ENCODE measurements at places on chromosomes 6 and 20.

- H3K27me3 ChIP-seq, result no peaks in the 10 kb centered on the region
- DNase-seq, result no peak
- H3K36me3 ChIP-seq, result no peaks in the 10 kb centered on the region
- H3K27ac ChIP-seq, result no peak overlapping the region
Observed at GRCh38 chr6:52317841-52318581, 33.5 kb upstream of the MCM3 start.

DNA sequence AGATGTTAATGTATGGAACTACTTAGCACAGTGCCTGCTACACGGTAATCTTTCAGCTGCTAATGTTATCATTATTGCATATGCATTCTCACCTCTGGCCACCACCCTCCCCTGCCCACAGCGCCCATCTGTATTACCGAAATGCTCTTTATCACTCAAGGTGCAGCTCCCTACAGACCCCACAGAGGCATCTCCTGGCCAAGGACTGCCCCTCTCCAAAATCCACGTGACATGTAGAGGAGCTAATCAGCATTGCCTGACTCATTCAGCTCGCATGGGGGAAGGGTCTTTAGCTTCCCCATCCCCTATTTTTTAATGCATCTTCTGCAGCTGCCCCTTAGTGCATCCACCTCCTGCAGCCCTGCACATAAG, 41.8 kb downstream of the SLC22A23 start:
- no peak overlapping the region for H3K27ac ChIP-seq
- H3K4me1 ChIP-seq, result peaks cover 11% of the 10 kb centered on the region
- H3K36me3 ChIP-seq, result no peaks in the 10 kb centered on the region

DNA sequence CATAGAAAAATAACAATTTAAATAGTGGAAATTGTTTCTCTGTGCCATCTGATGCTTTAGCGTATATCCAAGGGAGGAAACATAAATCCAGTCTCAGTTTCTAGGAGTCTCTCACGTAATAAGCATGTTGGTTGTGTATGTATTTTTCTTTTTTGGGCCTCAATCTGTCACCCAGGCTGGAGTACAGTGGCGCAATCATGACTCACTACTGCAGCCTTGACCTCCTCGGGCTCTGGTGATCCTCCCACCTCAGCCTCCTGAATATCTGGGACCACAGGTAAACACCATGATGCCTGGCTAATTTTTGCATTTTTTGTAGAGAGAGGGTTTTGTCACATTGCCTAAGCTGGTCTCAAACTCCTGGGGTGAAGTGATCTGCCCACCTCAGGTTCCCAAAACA, 78.6 kb upstream of the PLN start:
- H3K4me1 ChIP-seq, result no peaks in the 10 kb centered on the region
- no peak overlapping the region for H3K27ac ChIP-seq
- no peak overlapping the region for H3K4me3 ChIP-seq
- H3K27me3 ChIP-seq, result no peaks in the 10 kb centered on the region
- DNase-seq, result no peak

DNA sequence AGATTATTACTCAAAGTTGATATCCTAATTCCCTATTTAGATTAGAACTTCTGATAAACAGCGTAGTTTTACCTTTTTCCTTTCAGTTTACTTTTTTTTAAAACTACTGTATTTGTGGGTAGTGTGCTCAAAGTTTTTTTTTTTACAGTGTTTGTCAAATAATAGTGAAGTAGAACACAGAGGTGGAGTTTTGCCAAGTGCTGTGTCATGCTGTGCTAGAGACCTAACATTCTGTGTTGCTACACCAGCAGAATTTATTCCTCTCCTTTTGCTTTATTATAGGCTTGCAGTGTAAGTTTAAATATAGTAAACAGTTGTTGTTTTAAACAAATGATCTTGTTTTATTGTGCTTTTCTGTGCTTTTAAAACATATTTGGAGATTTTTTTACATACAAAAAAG, 125.4 kb downstream of the HIVEP1 start:
- H3K27ac ChIP-seq, result no peak overlapping the region
- peaks cover 7% of the 10 kb centered on the region for H3K4me1 ChIP-seq
- DNase-seq, result no peak

GRCh38 chr20:48310305-48310704, 517.5 kb downstream of the PREX1 start:
- no peak for DNase-seq
- no peaks in the 10 kb centered on the region for H3K27me3 ChIP-seq
- H3K4me1 ChIP-seq, result peaks cover 4% of the 10 kb centered on the region
- H3K4me3 ChIP-seq, result no peak overlapping the region
- no peak overlapping the region for H3K27ac ChIP-seq
- H3K36me3 ChIP-seq, result no peaks in the 10 kb centered on the region

GRCh38 chr20:56566621-56567020, 33.6 kb downstream of the FAM209B start:
- no peaks in the 10 kb centered on the region for H3K36me3 ChIP-seq
- DNase-seq, result no peak
- no peak overlapping the region for H3K27ac ChIP-seq
- no peak overlapping the region for H3K4me3 ChIP-seq
- H3K4me1 ChIP-seq, result no peaks in the 10 kb centered on the region
- H3K27me3 ChIP-seq, result no peaks in the 10 kb centered on the region

DNA sequence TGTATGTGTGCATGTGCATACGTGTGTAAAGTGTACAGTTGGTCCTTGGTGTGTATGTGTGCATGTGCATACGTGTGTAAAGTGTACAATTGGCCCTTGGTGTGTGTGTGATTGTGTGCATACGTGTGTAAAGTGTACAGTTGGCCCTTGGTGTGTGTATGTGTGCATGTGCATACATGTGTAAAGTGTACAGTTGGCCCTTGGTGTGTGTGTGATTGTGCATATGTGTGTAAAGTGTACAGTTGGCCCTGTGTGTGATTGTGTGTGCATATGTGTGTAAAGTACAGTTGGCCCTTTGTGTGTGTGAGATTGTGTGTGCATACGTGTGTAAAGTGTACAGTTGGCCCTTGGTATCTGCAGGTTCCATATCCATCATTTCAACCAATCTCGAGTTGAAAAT, 5.1 kb upstream of the LIME1 start:
- peaks cover 5% of the 10 kb centered on the region for H3K4me1 ChIP-seq
- no peaks in the 10 kb centered on the region for H3K27me3 ChIP-seq
- no peak for DNase-seq
- no peak overlapping the region for H3K27ac ChIP-seq
- H3K36me3 ChIP-seq, result no peaks in the 10 kb centered on the region

DNA sequence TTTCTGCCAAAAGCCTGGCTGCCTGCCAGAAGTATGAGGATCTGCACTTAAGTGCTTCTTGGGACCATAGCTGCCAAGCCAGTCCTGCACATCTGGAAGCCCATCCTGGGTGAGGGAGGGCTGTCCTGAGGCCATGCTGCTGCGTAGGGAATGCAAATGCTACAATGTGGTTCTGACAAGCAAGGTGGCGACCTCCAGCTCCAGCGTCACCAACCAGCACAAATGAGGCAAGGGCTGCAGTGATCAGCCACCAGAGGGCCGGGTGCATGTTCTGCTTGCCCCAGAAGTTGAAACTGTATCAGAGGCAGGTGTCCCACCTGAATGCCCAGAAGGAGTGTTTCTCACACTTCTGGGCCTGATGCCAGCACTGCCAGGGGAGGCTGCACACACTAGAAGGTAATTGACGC, 99.1 kb upstream of the KCNQ5 start:
- H3K27me3 ChIP-seq, result no peaks in the 10 kb centered on the region
- no peak overlapping the region for H3K4me3 ChIP-seq
- no peak overlapping the region for H3K27ac ChIP-seq

GRCh38 chr6:113944701-113945100, 26.2 kb downstream of the HDAC2 start:
- H3K27me3 ChIP-seq, result no peaks in the 10 kb centered on the region
- no peak overlapping the region for H3K27ac ChIP-seq
- DNase-seq, result no peak
- no peaks in the 10 kb centered on the region for H3K4me1 ChIP-seq
- H3K36me3 ChIP-seq, result peaks cover 5% of the 10 kb centered on the region
- no peak overlapping the region for H3K4me3 ChIP-seq

GRCh38 chr6:44217332-44218143, 812 bp downstream of the MYMX start:
- no peak overlapping the region for H3K4me3 ChIP-seq
- H3K4me1 ChIP-seq, result peaks cover 57% of the 10 kb centered on the region
- no peaks in the 10 kb centered on the region for H3K27me3 ChIP-seq
- DNase-seq, result no peak
- no peaks in the 10 kb centered on the region for H3K36me3 ChIP-seq

DNA sequence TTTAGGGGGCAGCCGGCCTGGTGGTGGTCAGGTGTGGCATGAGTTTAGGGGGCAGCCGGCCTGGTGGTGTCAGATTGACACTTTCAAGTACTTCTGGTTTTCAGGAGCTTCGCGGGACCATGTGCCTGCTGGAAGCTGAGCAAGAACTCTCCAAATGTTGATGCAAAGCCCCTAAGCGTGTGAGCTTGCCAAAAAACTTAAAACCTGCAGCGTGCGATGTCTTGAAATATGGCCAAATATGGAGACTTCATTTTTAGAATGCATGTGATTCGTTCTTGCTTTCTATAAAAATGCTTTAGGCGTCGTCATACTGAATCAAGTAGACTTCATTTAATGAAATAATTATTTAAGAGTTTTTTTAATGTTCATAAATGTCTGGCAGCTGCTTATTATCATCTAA, 149.4 kb downstream of the SMOC2 start:
- no peaks in the 10 kb centered on the region for H3K4me1 ChIP-seq
- H3K27me3 ChIP-seq, result no peaks in the 10 kb centered on the region
- no peak overlapping the region for H3K27ac ChIP-seq
- H3K4me3 ChIP-seq, result no peak overlapping the region
- DNase-seq, result no peak

- H3K4me1 ChIP-seq, result peaks cover 66% of the 10 kb centered on the region
- no peak overlapping the region for H3K27ac ChIP-seq
- H3K4me3 ChIP-seq, result no peak overlapping the region
- no peaks in the 10 kb centered on the region for H3K36me3 ChIP-seq
- no peak for DNase-seq
Observed at GRCh38 chr6:110878751-110879522, 4.4 kb downstream of the AMD1 start.

DNA sequence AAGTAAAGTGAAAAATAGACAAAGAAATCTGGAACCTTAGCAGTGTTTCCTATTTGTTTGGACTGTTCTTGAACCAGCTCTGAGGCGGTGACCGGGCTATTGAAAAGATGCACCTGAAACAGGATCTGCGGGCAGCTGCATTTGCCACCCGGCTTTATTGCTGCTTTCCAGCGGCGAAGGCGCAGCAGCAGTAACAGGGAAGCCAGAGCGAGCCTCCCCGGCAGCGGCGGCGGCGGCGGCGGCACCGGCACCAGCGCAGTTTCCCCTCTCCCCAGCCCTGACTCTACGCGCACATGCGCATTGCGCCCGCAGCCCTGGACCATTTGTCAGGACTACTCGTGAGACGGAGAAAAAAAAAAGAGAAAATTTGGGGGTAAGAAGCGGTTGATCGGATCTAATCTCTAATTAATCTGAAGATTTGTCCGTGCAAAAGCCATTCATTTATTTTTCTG, at the start of gene L3MBTL3:
L3MBTL3 (plus strand) TSS at position 290 of the 452 bp plus-strand sequence. CDS start 24,119 bp downstream, outside the sequence.
- no peak for DNase-seq
- no peaks in the 10 kb centered on the region for H3K36me3 ChIP-seq
- H3K4me1 ChIP-seq, result peaks cover 16% of the 10 kb centered on the region
- H3K27me3 ChIP-seq, result no peaks in the 10 kb centered on the region
- H3K27ac ChIP-seq, result peak within 1 kb of the TSS; percentile 90

DNA sequence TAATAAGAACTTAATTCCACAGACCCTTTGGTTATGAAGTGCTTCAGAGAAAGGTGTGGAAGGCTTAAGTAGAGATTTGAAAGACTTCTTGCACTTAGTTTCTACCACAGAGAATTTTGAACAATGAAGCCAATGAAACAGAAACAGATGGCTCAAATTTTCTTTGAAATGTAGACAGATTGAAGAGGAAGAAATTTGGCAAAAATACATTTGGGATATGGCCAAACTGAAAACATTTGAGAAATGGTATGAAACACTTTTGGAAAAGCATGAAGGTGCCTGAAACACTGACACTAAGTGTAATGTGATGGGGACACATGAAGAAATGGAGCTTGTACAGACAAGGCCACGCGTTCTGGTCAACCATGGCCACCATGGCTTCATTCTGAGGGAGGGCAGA, 272.4 kb upstream of the EXOC2 start:
- H3K27ac ChIP-seq, result no peak overlapping the region
- H3K4me1 ChIP-seq, result no peaks in the 10 kb centered on the region
- H3K36me3 ChIP-seq, result no peaks in the 10 kb centered on the region

- no peak for DNase-seq
- H3K27me3 ChIP-seq, result no peaks in the 10 kb centered on the region
- no peak overlapping the region for H3K4me3 ChIP-seq
- H3K36me3 ChIP-seq, result no peaks in the 10 kb centered on the region
Observed at GRCh38 chr20:12927489-12927888, 81.3 kb upstream of the SPTLC3 start.

- no peaks in the 10 kb centered on the region for H3K27me3 ChIP-seq
- H3K27ac ChIP-seq, result no peak overlapping the region
- H3K4me1 ChIP-seq, result peaks cover 9% of the 10 kb centered on the region
- no peak overlapping the region for H3K4me3 ChIP-seq
Observed at GRCh38 chr6:53943395-53943794, 148.6 kb downstream of the LRRC1 start.

- H3K27ac ChIP-seq, result peak overlapping the region; percentile 20
- H3K27me3 ChIP-seq, result no peaks in the 10 kb centered on the region
- H3K4me1 ChIP-seq, result peaks cover 10% of the 10 kb centered on the region
- H3K36me3 ChIP-seq, result no peaks in the 10 kb centered on the region
- H3K4me3 ChIP-seq, result no peak overlapping the region
Observed at GRCh38 chr20:63261060-63261794, 7.0 kb upstream of the NKAIN4 start.

GRCh38 chr6:79621579-79621978, 9.6 kb upstream of the SH3BGRL2 start:
- no peak overlapping the region for H3K27ac ChIP-seq
- no peak overlapping the region for H3K4me3 ChIP-seq
- no peaks in the 10 kb centered on the region for H3K36me3 ChIP-seq
- H3K27me3 ChIP-seq, result no peaks in the 10 kb centered on the region
- no peak for DNase-seq

- H3K4me1 ChIP-seq, result no peaks in the 10 kb centered on the region
- DNase-seq, result no peak
- H3K4me3 ChIP-seq, result no peak overlapping the region
- no peaks in the 10 kb centered on the region for H3K36me3 ChIP-seq
- H3K27me3 ChIP-seq, result no peaks in the 10 kb centered on the region
- no peak overlapping the region for H3K27ac ChIP-seq
Observed at GRCh38 chr6:121055572-121056163, 278.6 kb downstream of the TBC1D32 start.
